ENCODE measurements at places on chromosomes 16 and 17.

DNA sequence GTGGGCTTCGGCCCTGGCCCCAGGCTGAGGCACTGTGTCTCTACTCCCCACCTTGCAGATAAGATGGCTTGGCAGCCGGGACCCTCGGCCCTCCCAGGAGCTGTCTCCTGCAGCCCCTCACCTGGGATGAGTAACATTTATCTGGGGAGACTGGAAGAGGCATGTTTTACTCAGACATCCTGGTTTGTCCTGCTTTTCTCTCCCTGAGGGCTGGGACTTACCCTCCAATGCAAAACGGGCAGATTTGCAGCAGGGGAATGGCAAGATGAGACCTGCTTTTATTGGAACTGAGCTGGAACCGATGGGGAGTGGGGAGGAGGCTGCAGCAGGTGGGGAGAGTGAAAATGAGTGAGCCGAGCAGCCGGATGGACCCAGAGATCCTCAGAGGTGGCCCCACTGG lies 27.3 kb upstream of the UBE2G1 start:
- no peak for DNase-seq

DNA sequence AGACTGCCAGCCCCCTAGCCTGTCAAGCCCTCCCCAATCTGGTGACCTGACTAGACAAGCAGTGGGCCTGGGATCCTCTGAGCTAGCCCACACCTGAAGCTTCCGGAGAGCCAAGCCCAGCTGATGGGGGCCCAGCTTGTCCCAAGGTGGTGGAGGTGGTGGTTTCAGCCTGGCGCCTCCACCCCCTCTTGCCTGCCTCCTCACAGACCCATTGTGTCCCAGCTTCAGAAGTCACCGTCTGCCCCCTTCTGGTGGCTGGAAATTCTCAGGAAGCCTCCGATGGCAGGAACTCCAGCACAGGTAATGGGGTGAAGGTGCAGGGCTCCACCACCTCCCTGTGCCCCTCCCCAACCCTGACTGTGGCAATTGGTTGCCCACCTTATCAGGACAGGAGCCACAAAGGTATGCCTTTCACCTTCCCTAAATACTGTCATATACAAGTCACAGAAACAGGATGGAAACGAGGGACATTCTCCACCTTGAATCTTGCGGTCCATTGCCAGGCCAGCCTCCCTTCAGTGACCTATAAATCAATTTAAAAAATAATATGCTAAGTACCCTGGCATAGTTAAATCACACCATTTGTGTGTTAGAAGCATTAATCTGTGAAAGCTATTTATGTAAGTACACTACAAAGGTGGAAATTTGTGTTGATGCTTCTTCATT lies 66.0 kb upstream of the ZNF423 start:
- peak; percentile 82 for DNase-seq

DNA sequence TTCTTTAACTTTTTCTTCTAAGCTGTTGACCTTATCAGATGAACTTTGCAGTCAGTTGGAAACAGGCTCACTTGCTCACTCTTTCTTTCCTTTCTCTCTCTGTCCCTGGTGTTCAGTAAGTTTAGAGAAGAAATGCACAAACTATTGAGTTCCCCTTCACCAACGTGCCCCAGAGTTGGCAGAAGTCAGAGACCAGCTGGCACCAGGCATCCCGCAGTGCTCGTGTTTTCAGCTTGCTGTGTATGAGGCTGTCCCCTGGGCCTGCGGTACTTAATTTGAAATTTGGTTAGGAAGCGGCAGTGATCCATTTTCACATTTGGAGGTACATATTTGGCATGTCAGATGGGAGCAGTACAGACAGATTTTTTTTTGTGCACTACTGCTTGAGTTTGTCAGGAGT lies 258.6 kb downstream of the SNX29 start:
- DNase-seq = no peak

GRCh38 chr17:78330570-78331224 lies 29.2 kb downstream of the SOCS3 start:
- no peak for DNase-seq

DNA sequence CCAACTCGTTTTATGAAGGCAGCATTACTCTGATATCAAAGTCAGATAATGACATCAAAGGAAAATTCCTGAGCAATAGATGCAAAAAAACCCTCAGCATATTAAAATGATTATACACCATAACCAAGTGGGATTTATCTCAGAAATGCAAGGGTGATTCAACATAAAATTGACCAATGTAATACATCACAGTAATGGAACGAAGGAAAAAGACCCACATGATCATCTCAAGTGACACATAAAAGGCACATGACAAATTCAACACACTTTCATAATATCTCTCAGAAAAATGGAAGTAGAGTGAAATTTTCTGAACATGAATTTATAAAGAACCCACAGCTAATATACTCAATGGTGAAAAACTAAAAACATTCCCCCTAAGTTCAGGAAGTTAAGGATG lies 118.8 kb downstream of the ITFG1 start:
- DNase-seq = no peak

- peak; percentile 72 for DNase-seq
Measured at GRCh38 chr16:19284207-19284606, 1.3 kb upstream of the CLEC19A start.

GRCh38 chr16:27407133-27407532 lies 5.2 kb downstream of the IL21R start:
- DNase-seq = no peak

DNA sequence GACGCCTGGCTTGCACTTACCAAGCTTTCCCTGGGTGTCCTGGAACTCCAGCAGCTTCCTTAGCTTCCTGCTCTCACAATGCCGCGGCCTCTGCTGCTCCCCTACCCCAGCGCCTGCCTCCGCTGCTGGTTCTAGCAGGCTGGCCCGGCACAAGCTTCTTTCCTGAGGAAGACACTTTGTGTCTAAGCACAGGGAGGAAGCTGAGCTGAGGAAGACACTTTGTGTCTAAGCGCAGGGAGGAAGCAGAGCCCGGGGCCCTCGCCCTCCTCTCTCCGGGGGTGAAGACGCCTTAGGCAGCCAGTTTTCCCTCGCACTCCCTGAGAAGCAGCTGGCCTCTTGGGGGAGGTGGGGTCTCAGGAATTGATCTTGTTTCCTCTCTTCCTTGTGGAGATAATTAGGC lies 64.9 kb downstream of the PLD6 start:
- DNase-seq = no peak

DNA sequence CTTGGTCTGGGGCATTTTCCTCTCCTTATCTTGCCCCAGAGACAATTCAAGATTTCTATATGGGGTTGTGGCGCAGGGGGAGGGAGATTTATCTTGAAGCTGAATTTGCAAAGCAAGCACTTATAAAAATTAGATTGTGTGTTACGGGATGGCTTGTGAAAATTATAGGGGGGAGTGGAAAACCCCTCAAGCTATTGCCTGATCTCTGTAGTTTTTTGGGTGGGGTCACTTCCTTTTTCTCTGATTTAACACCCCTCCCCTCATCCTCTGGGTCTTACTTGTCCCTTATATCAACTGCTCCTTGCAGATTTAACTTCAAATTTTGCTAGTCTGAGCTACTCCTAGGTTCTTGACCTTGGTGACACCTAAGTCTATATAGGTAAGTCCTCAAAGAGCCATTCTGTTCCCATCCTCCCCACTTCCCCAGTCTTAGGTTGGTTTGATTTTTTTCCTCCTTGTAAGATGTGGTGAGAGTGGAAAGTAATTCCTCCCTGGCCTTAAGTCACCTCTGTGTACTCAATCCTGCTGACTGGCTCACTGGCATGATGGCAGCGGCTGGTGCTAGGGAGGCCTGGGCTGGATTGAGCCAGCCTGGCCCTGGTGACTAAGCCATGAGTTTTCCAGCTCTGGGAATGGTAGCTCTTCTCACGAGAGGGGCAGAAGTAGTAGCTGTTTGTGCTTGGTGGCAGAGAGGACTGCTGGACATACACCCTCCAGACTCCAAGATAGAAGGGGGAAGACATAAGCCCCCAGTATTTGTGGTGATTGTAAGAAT lies 2.3 kb downstream of the ARL4D start:
- DNase-seq = peak; percentile 69

GRCh38 chr17:50638606-50638965 lies 3.9 kb downstream of the ABCC3 start:
- DNase-seq = no peak

DNA sequence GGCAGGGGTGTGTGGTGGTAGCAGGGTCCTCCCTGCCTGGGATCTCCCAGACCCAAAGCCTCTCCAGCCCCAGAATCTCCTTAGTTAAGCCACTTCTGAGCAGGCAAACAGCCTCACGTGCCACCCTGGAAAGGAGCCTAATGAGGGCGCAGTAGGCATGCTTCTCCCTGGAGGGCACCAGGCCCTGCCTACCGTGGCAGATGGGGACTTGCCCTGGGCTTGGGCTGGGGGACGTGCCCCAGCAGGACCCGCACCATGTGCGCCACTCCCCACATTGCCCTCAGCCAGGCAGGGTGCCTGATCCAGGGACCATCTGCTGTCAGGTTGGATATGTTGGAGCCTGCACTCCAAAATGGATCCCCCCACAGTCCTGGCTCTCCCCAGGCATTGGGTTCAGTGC lies 14.2 kb downstream of the FAM83G start:
- DNase-seq = no peak

DNA sequence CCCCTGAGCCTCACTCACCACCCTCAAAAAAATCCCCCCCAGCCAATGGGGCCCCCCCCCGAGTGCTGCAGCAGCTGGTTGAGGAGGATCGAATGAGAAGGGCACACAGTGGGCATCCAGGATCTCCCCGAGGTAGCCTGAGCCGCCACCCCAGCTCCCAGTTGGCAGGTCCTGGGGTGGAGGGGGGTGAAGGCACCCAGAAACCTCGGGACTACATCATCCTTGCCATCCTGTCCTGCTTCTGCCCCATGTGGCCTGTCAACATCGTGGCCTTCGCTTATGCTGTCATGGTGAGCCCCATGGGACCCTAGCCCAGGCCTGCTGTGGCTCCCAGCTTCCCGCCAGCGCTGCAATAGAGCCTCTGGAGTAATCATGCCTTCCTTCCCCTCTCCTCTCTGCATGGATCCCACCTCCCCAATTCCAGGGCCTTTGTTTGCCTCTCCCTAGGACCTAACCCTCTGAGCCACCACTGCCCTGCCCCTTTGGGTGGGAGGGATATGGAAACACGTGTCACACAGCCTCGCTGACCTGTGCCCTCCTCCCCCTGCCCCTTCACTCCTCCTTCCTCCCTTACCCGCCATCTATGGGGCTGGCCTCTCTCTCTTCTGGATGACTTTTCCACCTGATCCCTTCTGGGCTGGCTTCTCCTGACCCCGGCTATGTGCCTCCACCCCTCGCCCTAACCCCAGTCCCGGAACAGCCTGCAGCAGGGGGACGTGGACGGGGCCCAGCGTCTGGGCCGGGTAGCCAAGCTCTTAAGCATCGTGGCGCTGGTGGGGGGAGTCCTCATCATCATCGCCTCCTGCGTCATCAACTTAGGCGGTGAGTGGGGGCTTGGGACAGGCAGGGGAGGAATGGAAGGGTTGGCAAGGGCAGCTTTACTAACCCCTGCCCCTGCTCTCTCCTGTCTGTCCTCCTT lies 1.9 kb downstream of the PRRT2 start:
- DNase-seq = peak; percentile 25

DNA sequence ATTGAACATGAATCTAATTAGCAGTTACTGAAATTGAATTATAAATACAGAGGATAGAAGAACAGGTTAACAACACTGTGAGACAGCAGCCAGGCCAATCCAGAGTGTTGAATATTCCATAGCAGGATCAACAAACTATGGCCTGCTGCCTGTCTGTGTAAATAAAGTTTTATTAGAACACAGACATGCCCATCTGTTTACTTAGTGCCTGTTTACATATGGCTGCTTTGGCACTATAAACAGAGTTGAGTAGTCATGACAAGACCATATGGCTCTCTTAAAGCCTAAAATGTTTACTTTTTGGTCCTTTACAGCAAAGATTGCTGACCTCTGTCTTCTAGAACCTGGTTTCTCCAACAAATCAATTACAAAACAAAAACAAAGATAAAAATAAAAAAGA lies 115.4 kb upstream of the CDC42EP4 start:
- DNase-seq = no peak

GRCh38 chr16:59370717-59371116 lies 636.6 kb upstream of the GOT2 start:
- DNase-seq = no peak

GRCh38 chr16:1494711-1495110 lies 1.6 kb downstream of the TELO2 start:
- no peak for DNase-seq

GRCh38 chr17:31609996-31610910 lies 218.8 kb downstream of the RAB11FIP4 start:
- DNase-seq = no peak

GRCh38 chr16:26567356-26567755 lies 499.4 kb upstream of the C16orf82 start:
- no peak for DNase-seq

GRCh38 chr16:55003916-55004315 lies 73.3 kb downstream of the IRX5 start:
- no peak for DNase-seq

DNA sequence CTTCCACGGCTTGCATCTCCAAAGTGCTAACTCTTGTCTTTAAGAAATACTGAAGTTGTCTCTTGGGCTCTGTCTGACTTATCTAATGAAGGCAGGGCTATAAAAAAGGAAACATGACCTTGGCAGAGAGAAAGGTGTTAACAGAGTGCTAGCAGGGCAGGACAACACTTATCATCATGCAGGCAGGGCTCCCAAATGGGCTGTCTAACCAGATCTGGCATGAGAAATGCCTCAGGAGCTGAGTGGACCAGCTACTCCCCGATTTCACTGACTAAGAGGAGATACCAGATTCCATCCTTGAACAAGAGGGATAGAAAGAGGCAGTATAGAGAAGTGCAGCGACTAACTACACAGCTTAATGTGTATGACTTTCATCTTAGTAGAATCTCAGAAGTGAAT lies 32.6 kb downstream of the PMP22 start:
- DNase-seq = no peak

- no peak for DNase-seq
Measured at GRCh38 chr16:81657224-81657623, 121.9 kb upstream of the PLCG2 start.

GRCh38 chr16:66948134-66948836 lies 12.8 kb upstream of the CES3 start:
- no peak for DNase-seq

DNA sequence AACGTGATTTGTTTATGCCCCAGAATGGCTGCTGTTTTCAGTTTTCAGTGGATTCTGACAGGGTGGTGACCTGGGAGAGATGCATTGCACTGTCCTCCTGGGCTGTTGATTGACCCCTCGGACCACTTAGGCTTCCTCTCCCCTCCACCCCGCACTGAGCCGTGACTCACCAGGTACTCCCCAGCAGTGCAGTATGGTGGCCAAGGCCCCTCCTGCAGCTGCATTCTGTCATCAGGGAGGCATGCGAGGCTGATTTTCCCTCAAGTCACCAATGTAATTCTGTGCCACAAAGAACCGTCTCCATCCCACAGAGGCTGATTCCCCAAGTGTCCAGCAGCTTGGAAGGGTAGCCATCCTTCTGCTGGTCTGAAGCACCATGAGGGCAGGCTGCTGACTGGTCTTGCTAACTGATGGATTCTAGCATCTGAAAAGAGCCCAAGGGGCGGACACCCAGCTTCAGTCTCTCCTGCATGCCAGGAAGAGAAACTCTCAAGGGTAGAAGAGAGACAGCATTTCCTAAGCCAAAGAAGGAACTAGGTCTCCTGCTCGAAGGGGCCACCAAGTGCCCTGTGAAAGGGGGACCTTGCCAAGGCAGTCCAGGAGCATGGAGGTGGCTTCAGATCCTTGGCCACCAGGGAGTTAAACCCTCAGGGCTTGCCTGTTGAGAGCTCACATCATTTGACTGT lies 148.1 kb downstream of the SOCS1 start:
- DNase-seq = no peak

- DNase-seq = no peak
Measured at GRCh38 chr17:30232015-30232823, 3.3 kb downstream of the SLC6A4 start.

Measured in adrenal gland (tissue), 19 donors.